Right atrium auricular region (tissue), 2 donors: ENCODE measurements at places on chromosomes 3 and 15. TPM values are rescaled to one million over a fixed set of nuclear protein-coding genes. Genes with fewer than 3 reads are reported as not detected.

TERC gene
- total RNA-seq = 53.6 TPM

FSD2 gene
- 58.8 TPM for total RNA-seq

CHRFAM7A gene
- total RNA-seq = 1.2 TPM

CD80 gene
- total RNA-seq = 0.67 TPM

GRCh38 chr15:48498828-48499227, 146.7 kb downstream of the FBN1 start:
- no peak overlapping the region for H3K27ac ChIP-seq
- no peaks in the 10 kb centered on the region for H3K4me1 ChIP-seq
- H3K27me3 ChIP-seq = no peaks in the 10 kb centered on the region
- peaks cover 44% of the 10 kb centered on the region for H3K36me3 ChIP-seq
- no peak overlapping the region for H3K4me3 ChIP-seq

CATSPER2 gene
- total RNA-seq = 1.7 TPM

SPINK8 gene
- total RNA-seq = not detected
